Purkinje cell (primary cell): ENCODE measurements at places on chromosomes 4 and X. TPM values are rescaled to one million over a fixed set of nuclear protein-coding genes. Genes with fewer than 3 reads are reported as not detected.

The OPN1MW3 gene
- polyA plus RNA-seq = not detected in 2 replicates

The EDA gene
- 0.52 and 3.0 TPM in 2 replicates for polyA plus RNA-seq

The NALF2 gene
- polyA plus RNA-seq = 0.60 and 1.5 TPM in 2 replicates

The RBM3 gene
- 37.2 and 38.7 TPM in 2 replicates for polyA plus RNA-seq

The GDPD2 gene
- polyA plus RNA-seq = 1.0 TPM in 1 of 2 replicates, not detected in the other

The CCDC160 gene
- 0.83 and 2.6 TPM in 2 replicates for polyA plus RNA-seq

The TMEM164 gene
- 0.90 and 2.3 TPM in 2 replicates for polyA plus RNA-seq

The LSM6 gene
- polyA plus RNA-seq = 77.2 and 82.4 TPM in 2 replicates

The UBA6 gene
- polyA plus RNA-seq = 30.7 and 36.7 TPM in 2 replicates

The GAB3 gene
- 0.60 and 2.0 TPM in 2 replicates for polyA plus RNA-seq

The PDE6B gene
- polyA plus RNA-seq = 0.53 and 1.2 TPM in 2 replicates

The CPZ gene
- not detected in 2 replicates for polyA plus RNA-seq

The ASMT gene
- not detected in 2 replicates for polyA plus RNA-seq

The MAGEA1 gene
- not detected in 2 replicates for polyA plus RNA-seq

The LINC00632 gene
- polyA plus RNA-seq = 471 and 485 TPM in 2 replicates

The NLGN3 gene
- 16.1 and 16.4 TPM in 2 replicates for polyA plus RNA-seq

The GAGE12J gene
- polyA plus RNA-seq = not detected in 2 replicates

The FATE1 gene
- not detected in 2 replicates for polyA plus RNA-seq

The OPRPN gene
- polyA plus RNA-seq = not detected in 2 replicates

The STARD8 gene
- 0.06 and 0.32 TPM in 2 replicates for polyA plus RNA-seq

The CYP4V2 gene
- polyA plus RNA-seq = 2.9 and 4.2 TPM in 2 replicates

The SPANXC gene
- polyA plus RNA-seq = not detected in 2 replicates

The PAK3 gene
- polyA plus RNA-seq = 23.9 and 29.5 TPM in 2 replicates

The CSTF2 gene
- polyA plus RNA-seq = 5.4 and 6.8 TPM in 2 replicates

The PABPC4L gene
- 0.17 TPM in 1 of 2 replicates, not detected in the other for polyA plus RNA-seq

The PSAPL1 gene
- polyA plus RNA-seq = not detected in 2 replicates

The CSAG2 gene
- not detected in 2 replicates for polyA plus RNA-seq
